MG63 (cell line): ENCODE measurements at places on chromosomes 11 and 22. TPM values are rescaled to one million over a fixed set of nuclear protein-coding genes. Genes with fewer than 3 reads are reported as not detected.

- peak; percentile 45 for DNase-seq
These were observed 97.1 kb upstream of the SYT13 start for GRCh38 chr11:45383224-45383623.

DNA sequence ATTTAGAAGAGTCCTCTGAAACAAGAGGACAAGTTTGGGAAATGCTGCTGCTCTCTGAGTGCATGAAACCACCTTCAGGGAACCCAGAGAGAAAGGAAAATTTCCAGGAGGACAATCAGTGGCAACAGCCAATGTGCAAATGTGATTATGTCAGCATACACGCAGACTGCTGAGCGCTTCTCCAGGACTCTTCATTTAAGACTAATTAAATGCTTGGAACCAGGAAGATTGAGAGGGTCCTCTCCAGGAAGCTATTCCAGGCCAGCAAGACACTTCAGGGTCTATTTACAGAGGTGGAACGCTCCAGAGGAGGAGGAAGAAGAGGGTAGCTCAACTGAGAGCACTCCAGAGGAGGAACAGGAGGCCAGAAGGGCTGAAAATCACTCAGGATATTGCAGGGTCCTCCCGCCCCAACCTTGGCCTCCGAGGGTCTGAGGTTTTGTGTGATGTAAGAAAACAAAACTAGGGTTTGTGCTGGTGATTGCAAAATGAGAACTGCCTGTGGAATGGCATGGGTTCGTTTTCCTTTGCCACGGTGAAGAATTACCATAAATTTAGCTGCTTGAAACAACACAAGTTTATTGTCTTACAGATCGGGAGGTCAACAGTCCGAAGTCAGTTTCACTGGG lies 14.1 kb upstream of the HTR3A start:
- DNase-seq, result no peak

VWCE gene
- not detected in 2 replicates for total RNA-seq

DNA sequence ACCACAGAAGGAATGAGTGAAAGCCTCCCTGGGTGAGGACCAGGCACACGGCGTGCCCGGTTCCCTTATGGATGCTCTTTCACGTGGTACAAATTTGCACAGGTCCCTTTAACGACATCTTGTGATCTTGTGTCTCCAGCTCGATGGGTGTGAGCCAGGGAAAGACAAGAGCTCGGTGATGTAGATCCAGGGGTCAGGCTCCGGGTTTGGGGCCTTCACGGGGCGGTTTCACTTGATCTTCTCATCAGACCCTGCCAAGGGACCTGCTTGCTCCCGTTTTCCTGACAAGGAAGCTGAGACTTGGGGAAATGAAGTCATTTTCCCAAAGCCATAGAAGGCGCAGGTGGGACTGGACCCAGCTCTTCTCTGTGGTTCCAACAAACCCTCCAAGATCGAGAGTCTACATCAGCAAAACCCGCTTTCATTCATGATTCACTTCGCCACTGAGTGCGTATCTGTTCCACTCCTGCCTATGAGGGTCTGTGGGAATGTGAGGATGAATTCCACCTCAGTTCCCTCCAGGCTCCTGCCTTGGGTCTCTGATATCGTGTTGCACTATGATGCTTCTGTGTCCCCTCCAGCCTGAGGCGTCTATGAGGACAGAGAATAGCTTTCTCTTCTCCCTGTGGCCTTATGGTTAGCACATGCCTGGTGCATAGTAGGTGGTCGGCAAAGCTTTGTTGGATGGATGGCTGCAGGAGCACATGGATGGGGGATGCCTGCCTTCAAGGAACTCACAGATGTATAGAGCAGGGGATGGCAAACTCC lies 45.0 kb upstream of the ANO1 start:
- DNase-seq, result no peak

GRCh38 chr11:34976496-34977088 lies 60.2 kb downstream of the PDHX start:
- peak; percentile 55 for DNase-seq

DNA sequence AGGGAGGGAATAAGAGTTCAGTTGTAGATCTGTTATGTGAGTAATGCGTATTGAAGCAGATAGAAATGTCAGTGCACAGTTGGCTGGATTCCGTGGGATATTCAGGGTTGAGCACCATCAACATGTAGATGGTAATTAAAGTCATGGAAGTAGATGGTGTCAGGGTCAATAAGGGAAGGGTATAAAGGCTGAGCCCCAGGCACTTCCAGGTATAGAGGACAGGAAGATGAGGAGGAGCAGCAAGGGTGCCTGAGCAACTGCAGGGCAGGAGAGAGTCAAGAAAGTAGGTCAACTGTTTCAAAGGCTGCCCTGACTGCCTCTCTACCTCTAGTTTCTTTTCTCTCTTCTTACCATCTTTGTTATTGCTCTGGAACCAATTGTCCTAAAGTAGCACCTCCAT lies 85.9 kb downstream of the MICAL2 start:
- no peak for DNase-seq
